ENCODE measurements at places on chromosomes 3 and 15.

GRCh38 chr3:4493941-4494894, 1.1 kb downstream of the ITPR1 start:
- DNase-seq, result no peak

- no peak for DNase-seq
Measured at GRCh38 chr3:134211797-134212196, 38.9 kb downstream of the RYK start.

DNA sequence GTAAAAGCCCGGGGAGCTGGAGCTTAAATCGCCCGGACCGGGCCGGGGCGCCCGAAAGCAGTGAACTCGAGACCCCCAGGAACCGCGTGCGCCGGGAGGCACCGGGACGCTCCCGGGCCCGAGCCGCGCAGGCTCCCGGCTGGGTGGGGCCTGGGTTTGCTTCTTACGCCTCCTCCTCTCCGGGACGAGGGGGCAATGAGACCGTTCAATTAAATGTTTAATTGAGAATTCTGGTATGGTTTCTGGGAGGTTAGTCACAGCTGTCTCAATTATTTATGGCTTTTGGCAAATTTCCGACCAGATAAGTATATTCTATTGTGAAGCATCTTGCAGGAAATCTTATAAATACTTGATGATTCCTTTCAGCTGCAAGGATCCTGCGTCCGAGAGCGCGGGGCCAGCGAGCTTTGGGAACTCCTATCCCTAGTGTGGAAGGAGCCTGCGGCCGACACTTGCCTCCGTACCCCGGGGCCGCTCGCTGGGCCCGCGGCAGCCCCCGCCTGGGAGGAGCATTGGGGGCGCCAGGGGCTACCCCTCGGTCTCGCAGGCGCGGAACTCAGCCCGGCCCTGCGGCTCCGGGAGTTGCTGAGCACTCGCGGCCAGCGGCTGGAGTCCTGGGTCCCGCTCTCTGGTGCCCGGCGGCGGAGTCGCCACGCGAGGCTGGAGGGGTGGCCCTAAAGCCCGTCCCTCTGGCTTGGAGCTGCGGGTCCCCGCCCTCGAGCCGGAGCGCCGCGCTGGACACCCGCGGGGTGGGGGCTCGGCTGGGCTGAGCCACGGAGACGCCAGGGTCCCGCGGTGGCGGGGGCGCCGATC, 10.3 kb downstream of the ISL2 start:
- DNase-seq, result no peak

GRCh38 chr15:91408476-91409076, 308.5 kb downstream of the SV2B start:
- DNase-seq, result no peak

DNA sequence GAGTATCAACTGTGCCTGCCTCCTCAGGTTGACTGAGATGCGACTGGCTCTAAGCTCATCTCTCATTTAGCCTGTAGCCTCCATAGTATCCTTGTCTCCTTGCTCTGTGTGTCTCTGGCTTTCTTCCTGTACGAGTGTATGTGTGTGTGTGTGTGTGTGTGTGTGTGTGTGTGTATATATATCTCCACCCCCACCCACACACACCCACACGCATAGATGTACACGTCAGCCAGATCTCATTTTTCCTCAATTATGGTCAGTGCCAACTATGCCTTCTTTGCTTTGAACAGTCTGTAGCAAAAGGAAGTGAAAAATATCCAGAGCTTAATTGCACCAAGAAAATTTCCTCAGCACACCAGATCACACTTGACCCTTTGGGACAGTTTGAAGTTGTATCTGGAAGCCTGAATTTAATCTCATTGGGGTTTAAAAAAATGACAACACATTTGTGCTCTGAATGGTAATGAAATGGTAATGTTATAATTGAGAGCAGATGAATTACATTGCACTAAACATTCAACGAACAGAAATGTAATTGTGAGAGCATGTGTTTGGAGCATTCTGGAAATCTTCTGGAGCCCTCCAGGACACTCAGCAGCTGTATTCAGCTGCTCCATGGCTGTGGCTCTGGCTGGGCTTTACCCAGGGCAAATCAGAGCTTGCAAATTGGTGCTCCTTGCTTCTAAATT, 63.6 kb downstream of the RYR3 start:
- DNase-seq, result no peak

GRCh38 chr15:65331811-65332210, 27.3 kb downstream of the RNU5B-1 start:
- no peak for DNase-seq

- no peak for DNase-seq
Measured at GRCh38 chr3:99789011-99789721, 28.5 kb upstream of the CMSS1 start.

- no peak for DNase-seq
Measured at GRCh38 chr15:78368651-78369050, 28.5 kb downstream of the CRABP1 start.

GRCh38 chr3:118990823-118991560, 43.7 kb downstream of the IGSF11 start:
- no peak for DNase-seq

GRCh38 chr3:32106929-32107362, 526 bp downstream of the GPD1L start:
- DNase-seq, result peak; percentile 5

DNA sequence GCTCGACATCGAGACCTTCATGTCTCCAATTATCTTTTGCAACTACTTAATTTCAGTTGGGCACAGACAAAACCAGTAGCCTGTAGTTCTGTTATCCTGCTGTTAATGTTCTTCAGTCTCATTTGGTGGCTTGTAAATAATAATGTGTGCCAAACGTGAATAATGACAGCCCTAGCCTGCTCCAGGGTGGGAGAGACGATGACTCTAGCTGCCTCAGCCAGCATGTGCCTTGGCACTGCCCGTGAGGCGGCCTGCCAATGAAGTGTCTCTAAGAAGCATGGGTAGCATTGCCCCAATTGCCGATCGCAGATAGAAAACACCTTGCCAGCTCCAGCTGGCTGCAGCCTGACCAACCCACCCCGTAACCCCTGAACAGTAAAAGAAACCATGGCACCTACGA, 58.8 kb downstream of the ASB7 start:
- no peak for DNase-seq

- no peak for DNase-seq
Measured at GRCh38 chr15:39365873-39366272, 215.0 kb upstream of the THBS1 start.

DNA sequence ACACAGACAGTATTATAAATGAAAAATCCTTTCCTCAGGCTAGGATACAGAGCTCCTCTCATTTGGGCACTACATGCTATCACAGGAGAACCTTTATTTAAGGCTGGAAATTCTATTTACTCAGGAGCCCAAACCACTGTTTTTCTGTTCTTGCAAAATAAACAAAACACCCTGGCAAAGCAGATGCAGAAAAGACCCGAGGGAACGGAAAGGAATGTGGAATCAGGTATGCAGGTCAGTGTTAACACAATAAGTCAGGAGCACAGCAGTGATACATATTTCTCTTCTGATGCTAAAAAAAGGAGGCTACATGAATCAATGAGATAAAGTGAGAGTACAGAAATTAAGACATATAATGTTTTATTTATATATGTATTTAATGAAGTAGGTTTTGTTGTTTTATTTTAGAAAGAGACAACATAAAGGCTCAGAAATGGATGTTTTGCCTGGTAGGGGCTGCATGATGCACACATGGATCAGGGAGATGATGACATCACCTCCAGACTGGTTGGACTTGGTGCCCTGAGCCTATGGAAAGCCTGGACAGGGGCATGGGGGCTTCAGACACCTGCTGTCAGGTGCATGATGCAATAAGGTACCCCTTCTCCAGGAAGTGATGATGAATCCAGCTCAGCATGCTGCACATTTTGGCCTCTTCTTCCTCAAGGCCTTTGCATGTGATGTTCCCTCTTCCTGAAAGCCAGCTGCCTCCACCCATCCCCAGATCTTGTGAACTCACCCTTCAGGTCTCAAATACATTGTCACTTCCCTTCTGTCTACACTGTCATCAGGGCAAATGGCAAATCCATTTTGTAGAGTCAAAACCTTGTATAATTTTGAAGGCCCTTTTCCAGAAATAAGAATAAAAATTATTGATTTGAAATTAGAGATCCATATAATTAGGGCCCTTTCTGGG, 19.1 kb upstream of the RBP1 start:
- no peak for DNase-seq

DNA sequence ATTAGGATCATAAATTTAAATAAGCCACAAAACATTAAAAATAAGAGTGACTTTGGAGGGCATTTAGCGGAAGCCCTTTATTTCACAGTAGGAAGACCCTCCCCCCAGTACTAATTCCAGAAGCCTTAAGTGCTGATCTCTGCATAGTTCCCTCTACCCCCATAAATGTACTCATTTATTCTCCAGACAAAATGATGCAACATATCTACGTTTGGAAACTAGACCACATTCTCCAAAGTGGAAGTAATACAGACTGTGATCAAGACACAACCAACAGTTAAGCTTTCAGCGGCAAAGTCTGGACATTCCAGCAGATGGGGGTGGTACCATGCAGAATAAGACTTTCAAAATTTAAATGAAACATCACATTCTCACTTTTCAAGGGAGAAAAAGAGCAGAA, 44.8 kb upstream of the RPS17 start:
- DNase-seq, result no peak

DNA sequence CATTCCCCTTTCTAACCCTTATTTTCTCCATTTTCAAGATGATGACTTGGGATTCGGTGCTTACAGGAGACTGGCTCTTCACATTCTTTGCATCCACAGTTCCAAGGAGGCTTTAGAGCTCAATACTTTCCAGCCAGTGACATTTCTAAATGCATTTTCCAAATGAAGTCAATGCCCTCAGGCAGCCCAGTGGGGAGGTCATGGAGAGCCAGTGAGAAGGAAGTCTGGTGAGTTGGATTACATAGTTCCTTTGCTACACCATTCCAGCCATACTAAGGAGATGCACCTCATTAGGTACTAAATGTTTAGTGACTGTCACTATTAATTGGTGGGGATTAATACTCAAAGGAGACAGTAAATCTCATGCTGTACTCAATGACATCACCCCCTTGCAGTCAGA, 248.1 kb downstream of the LRRN1 start:
- DNase-seq, result no peak

DNA sequence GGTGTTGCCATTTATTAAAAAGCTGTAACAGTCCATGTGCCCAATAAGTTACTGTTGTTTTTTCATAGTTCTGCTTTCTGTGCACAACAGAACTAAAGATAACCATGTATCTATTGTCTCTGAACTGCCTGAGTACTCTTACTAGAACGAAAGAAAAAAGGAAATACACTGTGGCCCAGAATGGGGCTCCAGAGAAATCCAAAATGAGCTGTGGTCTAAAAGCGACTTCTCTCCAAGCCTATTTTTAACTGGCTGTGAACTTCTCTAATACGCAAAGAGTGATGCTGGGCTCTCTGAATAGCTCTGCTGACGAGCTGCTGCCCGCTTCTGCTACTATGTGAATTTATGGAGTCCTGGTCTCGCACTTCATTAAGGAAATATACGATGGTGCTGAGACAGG, 56.2 kb upstream of the LPP start:
- no peak for DNase-seq

- no peak for DNase-seq
Measured at GRCh38 chr3:170331143-170331542, 26.4 kb upstream of the SKIL start.

DNA sequence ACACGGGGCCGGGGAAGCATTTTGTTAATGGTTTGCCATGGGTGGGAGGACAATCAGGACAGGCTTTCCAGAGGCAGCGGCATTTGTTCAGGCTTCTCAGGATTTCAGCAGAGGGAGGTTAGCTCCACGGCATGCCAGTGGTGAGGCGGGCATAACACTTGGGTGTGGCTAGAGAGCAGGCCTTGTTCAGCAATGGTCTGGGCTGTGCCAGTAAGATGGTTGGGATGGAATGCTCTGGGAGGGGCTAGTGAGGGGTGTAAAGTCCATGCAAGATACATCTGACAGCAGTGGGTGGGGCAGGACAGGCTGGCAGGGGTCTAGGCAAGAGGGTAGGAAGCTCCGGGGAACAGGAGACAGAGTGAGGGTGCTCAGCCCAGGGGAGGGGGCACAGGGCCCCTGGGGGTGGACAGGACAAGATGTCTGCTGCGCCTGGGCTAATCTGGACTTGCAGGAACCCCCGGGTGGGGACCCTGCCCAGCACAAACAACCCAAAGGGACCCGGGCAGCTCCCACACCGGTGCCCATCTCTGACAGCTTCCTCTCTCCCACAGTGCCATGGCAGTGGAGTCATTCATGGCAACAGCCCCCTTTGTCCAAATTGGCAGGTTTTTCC, 8.4 kb downstream of the TMEM43 start:
- no peak for DNase-seq

- DNase-seq, result peak; percentile 17
Measured at GRCh38 chr15:69629631-69630161, 177.1 kb downstream of the RPLP1 start.

DNA sequence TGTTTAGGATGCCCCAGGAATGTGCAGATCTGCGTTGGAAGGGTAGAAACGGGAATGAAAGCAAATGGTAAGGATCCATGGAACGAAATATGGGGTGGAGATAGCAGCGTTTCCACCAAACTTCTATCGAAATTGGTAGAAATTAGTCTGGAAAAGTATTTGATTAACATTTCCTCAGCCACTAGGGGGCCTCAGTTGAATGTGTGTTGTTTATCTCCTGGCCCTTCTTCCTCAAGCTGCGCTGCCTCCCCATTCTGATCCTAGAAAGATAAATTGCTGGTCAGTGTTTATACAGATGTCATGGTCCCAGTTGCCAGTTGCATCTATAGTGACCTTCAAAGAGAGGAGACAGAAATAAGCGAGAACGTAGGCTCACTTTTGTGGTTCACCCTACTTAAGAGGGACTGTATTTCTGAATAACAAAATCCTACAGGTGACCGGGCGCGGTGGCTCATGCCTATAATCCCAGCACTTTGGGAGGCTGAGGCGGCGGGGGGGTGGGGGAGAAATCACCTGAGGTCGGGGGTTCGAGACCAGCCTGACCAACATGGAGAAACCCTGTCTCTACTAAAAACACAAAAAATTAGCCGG, 457.1 kb downstream of the SQOR start:
- no peak for DNase-seq

GRCh38 chr3:73633916-73634344, 9.2 kb upstream of the PDZRN3 start:
- no peak for DNase-seq

DNA sequence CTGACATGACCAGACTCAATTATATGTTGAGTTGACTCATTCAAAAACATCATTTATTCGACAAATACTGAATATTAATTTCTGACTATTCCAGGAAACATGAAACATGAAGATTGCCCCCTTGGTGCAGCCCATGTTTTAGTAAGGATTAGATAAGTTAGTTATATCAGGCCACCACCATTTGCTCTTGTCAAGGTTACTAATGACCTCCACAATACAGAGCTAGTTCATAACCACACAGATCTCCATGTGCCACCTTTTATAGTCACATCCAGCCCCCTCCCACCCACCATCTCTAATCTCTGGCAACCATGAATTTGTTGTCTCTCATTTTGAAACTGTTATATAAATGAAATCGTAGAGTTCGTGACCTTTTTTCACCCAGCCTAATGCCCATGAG, 15.7 kb downstream of the KLHL18 start:
- DNase-seq, result no peak
